ENCODE measurements at places on chromosomes 16 and 17.

DNA sequence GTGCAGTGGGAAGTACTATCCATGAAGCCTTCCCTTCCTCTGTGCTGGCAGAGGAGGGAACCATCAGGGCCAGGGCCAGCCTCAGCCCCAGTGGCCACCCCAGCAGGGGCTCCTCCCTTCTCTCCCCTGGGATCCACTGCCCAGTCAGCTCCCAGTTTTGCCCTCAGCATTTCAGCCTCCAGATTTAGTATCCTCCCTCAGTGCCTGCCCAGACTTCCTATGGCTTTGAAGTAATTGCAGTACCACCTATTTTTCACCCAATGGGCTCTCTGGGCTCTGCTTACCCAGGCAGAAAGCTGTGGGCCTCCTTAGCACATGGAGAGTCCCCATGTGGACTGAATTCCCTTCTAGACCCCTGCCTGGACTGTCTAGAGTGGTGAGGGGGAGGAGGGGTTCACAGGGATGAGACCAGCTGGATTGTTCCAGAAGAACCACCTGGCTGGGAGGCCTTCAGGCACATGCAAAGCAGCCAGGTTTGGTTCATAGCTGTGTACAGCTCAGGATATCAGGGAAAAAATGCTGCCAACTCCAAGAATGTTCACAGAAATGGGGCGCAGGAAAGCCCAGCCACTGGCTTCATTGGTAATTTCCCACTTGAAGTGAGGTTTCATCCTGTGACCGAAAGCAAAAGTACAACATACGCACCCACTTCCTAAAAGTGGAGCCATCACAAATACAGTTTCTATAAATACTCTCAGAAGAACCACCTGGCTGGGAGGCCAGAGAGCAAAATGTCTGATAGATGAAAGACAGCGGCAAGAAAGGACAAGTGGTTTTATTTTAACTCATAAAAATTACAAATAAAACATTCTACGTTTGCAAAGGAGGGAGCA lies 15.2 kb upstream of the HERPUD1 start:
- no peak for DNase-seq

GRCh38 chr16:2038382-2039231 lies 9.0 kb downstream of the NTHL1 start:
- no peak for DNase-seq

DNA sequence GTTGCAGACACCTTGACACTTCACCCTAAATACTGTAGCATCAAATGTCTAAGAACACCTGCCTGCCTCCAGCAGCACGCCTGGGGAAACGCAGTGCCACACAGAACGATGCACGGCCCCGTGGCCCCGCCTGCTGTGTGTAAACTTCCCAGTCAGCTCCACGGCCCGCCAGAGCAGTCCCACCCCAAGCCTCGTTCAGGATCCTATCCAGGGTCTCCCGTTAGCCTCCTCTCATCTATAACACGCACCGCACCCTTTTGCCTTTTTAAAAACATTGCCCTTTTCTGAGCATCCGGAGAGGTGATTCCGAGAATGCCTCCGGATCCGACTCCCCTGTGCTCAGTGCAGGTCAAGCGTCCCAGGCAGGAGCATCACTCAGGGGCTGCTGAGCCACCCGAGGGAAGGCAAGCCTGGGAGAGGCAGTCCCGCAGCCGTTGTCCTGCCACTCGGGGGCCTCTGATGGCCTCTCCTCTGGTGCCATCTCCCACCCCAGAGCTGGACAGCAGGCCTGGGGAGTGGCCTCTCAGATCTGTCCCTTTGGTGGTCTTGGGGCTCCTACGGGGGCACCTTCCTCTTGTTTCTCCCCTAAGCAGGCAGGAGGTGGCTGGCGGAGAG lies 37.9 kb upstream of the SLC38A10 start:
- no peak for DNase-seq

DNA sequence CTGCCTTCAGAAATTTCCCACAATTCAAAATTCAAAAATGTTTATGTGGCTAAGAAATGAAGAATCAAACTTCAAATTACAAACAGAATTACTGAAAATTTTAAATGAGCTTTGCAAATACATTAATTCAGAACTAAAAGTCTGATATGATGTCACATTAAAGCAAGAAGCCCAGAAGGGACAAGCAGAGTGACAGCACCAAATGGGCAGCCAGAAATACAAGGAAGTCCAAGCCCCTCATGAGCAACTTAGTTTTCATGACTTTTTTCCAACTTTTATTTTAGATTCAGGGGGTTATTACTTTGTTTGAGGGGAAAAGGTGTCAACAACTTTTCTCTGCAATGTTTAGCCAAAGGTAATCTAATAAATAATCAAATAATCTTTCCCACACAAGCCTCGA lies 21.5 kb downstream of the UBE2G1 start:
- DNase-seq, result no peak

GRCh38 chr17:77563439-77564102 lies 394.9 kb upstream of the TNRC6C start:
- DNase-seq, result no peak

- DNase-seq, result no peak
These were observed 93.1 kb downstream of the PITPNC1 start for GRCh38 chr17:67470163-67470562.

DNA sequence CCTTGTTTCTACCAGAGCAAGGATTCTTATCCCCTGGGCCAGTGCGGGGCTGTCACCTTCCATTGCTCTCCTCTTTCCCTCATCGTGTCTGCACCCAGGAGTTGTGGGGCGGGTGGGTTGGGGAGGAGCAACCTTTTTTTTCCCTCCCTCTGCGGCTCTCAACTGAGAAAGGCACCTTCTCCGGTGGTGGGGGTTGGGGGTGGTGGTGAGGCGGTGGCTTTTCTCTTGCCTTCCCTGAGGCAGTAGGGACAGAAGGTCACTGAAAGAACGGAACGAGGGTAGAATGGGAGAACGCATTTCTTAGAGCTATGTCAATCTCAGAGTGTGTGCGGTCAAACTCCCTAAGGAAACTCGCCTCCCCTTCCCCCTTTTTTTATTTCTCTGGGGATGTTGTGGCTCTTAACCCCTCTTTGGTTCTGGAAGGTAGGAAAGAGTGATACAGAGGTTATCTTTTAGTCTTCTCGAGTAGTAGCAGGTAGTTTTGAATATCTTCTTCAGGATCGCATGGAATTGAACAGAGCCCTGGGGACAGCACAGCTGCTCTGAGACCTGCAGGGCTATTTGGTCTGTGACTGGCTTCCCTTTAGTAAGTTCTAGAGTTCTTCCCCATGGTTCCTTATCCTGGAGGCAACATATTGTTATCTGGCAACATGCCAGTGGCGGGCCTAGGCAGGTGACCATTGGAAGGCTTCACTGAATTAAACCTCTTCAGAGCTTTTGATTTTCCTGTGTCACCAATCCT lies 994 bp downstream of the CLTC start:
- no peak for DNase-seq

DNA sequence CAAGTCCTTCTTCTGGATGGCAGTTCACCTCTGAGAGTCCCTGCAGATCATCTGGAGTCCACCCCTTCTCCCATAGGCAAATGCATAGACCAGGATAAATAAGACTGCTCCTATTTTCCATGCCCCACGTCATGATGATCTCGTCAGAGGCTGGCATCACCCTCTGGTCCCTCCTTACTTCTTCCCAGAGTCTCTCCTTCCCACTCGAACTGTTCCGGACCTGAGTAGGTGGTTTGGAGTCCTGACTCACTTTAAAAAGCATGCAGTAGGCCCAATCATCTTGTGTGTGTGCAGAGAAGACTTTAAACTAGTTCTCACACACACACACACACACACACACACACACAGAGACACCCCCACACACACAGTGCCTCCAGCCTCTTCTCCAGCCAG lies 72.0 kb downstream of the SOX9 start:
- no peak for DNase-seq

DNA sequence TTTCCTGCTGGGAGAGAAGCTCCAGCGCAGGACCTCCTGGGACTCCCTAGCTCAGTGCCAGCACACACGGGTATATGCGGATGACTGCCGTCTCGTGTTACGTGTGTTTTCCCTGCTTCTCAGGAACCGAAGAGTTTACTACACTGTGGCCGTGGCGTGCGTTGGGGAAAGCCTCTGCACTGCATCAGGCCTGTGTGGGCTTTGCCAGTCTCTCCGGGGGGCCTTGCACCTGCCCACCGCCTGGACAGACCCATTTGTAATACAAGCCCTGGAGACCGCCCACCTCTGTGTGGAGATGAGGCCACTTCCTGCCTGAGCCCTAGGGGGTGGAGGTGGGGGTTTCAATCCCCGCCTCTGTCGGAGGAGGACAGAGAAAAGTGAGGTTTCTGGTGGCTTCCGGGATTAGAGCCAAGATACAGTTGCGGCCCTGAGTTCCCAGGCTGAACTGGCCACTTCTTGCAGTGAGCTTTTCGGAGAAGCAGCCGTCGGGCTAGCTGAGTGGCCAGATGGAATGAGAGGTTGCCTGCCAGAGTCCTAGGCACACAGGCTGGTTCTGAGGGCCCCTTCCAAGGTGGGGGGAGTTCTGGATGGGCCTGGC lies 43.4 kb upstream of the GSE1 start:
- DNase-seq, result peak; percentile 18

DNA sequence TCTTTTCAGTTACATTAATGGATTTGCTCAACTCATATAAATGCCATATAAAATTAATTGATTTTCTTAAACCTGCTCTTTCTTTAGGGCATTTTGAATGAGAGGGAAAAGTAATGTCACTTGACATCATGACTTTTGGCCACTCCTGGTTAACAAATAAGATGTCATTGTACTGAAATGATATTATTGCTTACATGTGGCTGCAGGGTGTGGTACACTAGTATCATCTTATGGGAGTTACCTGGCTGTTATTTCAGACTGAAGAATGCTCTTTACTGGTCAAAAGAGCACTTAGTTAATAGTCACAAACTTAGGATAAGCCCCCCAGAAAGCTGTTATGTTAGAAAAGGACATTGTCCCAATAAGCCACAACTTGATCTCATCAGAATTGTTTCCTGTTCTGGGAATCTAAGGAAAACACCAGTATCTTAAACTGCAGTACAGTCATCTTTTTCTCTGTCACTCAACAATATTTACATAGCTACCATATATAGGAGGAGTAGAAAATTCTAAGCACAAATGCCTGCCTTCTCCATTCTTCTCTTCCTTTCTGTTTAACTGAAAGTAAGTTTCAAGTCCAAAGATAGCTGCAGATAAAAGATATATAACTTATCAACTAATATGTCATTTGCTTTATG lies 53.9 kb upstream of the MRC2 start:
- no peak for DNase-seq

DNA sequence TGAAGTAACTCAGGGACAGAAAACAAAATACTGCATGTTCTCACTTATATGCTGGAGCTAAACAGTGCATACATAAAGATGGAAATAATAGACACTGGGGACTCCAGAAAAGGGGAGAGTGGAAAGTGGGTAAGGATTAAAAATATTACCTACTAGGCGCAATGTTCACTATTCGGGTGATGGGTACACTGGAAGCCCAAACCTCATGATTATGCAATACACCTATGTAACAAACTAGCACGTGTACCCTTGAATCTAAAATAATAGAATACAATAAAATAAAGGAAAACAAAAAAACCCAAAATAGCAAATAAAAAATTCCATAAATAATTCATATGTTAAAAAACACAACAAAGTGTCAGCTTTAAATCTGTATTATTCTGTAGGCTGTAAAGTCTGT lies 56.9 kb downstream of the MAP2K6 start:
- no peak for DNase-seq

DNA sequence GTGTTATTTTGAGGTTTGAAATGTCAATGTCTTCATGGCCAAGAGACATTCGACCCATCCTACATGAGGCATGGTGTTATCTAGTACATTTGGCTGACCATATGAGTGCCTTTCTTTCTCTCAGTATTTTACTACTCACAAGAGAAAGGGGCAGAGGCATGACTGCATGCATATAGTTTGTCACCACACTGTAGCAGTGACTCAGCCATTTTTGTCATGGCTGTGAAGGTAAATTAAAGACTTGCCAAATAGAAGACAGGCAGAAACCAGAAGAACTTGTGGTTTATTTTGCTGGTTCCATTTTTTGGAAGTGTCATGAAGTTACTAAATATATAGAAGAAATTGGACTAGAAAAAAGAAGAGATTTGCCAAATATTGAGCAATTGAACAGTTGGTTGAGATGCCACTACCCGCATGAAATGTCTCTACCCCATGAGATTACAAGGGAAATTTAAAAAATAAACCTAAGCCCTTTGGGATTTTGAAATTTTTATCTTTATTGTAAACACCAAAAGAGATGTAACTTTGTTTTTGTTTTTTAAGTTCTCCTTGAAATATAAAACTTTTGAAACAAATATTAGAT lies 170.3 kb downstream of the CHD9 start:
- no peak for DNase-seq

DNA sequence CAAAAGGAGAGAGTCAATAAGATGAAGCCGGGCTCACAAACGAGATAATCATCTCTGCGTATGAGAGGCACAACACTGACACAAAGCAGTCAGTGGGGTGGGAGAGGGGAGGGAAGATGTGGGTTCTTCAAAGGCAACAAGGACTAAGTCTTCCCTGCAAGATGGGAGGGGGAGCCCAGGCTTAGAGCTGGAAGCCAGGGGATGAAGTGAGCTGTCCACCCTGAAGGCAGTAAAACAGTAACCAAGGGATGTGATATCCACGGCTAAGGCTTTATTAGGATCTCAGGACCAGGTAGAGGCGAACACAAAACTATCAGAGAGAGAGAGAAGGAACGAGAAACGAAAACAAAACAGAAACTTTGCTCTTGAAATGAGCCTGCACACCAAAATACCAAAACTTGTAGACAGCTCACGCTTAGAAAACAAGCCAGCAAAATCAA lies 115.9 kb downstream of the DYNLRB2 start:
- no peak for DNase-seq

DNA sequence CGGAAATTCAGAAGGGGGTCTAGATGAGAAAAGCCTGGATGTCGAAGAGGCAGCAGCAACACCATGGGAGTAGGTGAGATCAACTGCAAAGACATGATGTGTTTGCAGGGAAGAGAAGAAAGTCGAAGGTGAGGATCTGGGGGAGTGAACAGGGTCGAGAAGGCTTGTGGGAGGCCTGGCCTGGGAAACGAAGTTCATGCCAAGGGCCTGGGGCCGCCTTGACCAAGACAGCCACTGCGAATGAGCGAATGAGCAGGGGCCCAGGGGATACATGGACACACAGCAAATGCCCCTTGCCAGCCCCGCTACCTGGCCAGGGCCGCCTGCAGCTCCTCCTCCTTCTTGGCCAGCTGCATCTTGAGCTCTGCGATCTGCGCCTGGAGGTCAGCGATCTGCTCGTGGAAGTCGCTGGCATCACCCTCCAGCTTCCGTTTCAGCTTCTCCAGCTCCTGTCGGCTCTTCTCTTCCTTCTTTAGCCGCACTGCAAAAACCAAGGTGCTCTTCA lies 87.1 kb downstream of the NDE1 start:
- no peak for DNase-seq

Measured in stimulated activated CD8-positive, alpha-beta memory T cell treated with anti-CD3 and anti-CD28 coated beads, Interleukin-4, amount 100 ng/mL, for 1 hour (primary cell).